NCI-H187 treated with DMSO at 0.1 percent for 48 hours (cell line): ENCODE measurements at places on chromosomes 12 and 14.

- DNase-seq, result no peak
These were observed 11.3 kb downstream of the VASH1 start for GRCh38 chr14:76772300-76773187.

GRCh38 chr14:76597387-76597786 is 163.9 kb upstream of the VASH1 start:
- no peak for DNase-seq

GRCh38 chr12:124938587-124938986 is 24.1 kb upstream of the UBC start:
- no peak for DNase-seq

- DNase-seq, result no peak
These were observed 112.6 kb downstream of the CALM1 start for GRCh38 chr14:90509403-90509802.

DNA sequence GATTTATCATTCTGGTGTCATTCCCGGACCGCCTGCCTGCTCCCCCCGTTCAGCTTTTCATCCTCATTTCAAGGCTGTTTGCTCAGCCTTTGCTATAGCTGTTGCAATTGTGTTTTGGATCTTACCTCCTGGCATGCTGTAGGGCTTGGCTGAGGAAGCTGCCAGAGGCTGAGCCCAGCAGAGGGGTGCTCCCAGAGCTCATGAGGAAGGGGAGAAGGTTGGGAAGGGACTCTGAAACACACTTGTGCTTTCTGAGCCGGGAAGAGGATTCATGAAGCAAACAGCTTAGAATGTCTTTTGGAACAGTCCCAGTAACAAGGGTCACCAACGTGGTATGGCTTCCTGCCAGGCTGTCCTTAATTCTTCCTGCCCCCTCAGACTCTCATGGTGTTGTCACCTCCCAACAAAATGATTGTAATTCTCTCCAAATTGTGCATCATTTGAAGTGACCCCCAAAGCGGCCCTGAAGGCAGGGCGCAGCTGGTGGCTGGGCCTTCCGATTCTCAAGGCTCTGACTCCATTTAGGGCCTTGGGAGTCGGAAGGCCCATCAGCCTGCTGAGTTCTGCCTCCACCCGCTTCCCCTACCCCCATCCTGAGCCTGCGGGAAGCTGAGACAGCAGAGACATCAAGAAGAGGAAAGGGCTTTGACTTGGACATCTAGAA is 111.9 kb upstream of the ARHGAP5 start:
- DNase-seq, result no peak

GRCh38 chr14:54001189-54001878 is 44.7 kb upstream of the BMP4 start:
- DNase-seq, result no peak

GRCh38 chr12:9843407-9843806 is 16.1 kb downstream of the KLRF1 start:
- no peak for DNase-seq

GRCh38 chr12:30882706-30883105 is 43.8 kb upstream of the TSPAN11 start:
- no peak for DNase-seq

DNA sequence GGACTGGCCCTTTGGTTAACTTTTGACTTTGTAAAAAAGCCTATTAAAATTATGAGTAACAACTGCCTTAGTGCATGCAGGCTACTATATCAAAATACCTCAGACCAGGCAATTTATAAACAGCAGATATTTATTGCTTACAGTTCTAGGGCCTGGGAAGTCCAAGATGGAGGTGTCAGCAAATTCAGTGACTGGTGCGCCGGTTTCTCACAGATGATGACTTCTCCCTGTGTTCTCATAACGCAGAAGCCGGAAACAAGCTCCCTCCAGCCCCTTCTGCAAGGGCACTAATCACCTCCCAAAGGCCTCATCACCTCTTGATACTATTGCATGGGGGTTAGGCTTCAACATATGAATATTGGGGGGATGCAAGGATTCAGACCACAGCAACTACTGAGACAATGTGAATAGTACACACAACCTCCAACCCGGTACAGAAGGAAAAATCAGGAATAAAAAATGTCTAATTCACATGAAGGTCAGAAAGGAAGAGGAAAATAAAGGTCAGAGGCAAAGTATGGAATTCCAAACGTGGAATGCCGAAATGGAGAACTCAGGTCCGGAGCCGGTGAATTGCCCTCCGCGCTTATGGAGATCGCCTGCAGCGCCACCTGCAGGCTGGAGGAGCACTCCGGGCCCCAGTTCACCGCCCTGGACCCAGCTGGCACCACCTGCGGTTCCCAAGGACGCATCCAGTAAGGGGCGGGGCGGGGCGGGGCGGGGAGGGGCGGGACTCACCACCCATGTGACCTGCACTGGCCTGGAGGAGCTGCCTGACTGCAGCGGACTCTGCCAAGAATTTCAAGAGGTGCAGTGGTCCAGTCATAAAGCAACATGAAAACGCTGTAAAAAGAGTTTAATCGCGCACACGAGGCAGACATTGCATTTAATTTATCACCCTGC is 203.4 kb downstream of the KIF26A start:
- no peak for DNase-seq
